ENCODE measurements at places on chromosomes 2 and 18.

GRCh38 chr2:71801556-71801955 is 346.1 kb downstream of the CYP26B1 start:
- DNase-seq = no peak

GRCh38 chr2:95024371-95024770 is 1.1 kb upstream of the MAL start:
- no peak for DNase-seq

- DNase-seq = no peak
Observed at GRCh38 chr2:100812573-100812972, 7.4 kb upstream of the NPAS2 start.

GRCh38 chr18:48814490-48815178 is 136.1 kb downstream of the SMAD7 start:
- DNase-seq = no peak

DNA sequence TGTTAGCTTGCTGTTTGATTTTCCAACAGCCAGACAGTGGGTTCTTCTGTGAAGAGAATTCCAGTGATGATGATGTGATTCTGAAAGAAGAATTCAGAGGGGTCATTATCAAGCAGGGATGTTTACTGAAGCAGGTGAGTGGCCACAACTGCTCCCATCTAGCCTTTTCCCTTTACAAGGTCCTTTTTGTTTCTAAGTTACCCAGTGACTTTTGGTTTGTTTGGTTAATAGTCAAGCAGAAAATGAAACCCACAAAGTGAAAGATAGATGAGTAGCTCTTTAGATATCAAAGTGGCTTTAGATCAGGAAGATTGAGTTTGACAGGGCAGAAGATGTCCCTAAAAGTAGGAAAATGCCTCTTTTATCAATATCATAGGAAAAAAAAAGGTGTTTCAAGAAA is 23.3 kb downstream of the PLEK start:
- no peak for DNase-seq

- DNase-seq = no peak
Observed at GRCh38 chr2:170585067-170585466, 130.1 kb upstream of the SP5 start.
